ENCODE measurements at places on chromosomes 6 and 20.

DNA sequence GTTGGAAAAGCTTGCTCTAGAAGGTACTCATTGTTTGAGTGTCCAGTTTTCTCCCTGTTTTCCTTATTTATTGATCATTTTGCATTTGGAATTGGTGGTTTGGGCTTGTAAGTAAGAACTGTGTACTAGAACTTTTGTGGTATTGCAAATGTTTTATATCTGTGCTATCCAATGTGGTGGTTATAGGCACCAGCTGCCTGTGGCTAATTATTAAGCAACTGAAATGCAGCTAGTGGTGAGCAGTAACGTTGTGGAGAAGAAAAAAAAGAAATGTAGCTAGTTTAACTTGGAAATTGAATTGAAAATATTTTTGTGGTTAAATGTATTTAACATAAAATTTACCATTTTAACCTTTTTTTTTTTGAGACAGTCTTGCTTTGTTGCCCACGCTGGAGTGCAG is 50.7 kb upstream of the MAPK13 start:
- DNase-seq, result no peak

GRCh38 chr6:138107752-138108592 is 753 bp upstream of the PERP start:
- DNase-seq, result peak; percentile 47

DNA sequence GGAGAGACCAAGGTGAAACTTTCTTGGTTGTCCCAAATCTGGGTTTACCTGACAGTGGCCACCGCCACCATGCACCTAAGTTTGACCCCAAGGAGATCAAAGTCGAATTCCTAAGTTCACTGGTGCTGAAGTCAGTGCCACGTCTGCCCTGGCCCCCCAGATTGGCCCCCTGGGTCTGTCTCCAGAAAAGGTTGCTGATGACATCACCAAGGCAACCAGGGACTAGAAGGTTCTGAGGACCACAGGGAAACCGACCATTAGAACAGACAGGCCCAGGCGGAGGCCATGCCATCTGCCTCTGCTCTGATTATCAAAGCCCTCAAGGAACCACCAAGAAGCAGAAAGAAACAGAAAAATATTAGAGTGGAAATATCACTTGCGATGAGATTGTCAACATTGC is 91.2 kb downstream of the DLL1 start:
- DNase-seq, result peak; percentile 2

- DNase-seq, result no peak
These were observed 1.2 kb downstream of the SERPINB6 start for GRCh38 chr6:2970034-2970685.

DNA sequence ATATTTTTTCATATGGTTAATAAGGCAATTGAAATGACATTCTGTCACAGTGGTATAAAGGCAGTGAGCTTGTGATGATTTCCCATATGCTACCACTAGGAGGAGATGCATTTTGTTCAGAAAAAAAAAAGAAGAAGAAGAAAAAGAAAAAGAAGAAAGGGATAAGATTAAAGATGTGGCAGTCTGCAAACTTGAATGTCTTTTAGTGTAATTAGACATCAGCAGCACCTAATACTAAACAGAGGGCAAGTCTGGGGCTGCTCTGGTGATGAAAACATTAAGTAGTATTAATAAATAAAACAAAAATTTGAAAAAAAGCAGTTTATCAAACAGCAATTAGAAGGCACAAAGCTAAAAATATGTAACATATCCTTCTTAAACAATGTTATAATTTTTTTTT is 95.4 kb upstream of the DEFB112 start:
- DNase-seq, result no peak

DNA sequence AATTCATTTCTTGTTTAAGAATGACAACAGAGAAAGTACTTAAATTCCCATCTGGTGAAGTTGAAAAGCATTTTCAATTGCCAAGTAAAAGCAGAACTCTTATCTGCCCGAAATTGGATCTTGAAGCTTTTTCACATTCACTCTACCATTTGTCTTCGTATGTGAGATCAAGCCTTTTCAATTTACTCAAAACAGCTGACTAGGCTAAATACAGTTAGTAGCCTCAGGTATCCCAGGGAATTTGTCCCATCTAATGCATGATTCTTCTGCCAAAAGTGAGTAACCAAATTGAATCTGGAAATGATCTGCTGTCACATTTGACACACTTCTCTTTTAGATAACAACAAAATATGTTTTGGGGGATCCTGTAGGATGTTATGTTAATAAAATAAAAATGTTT is 596.8 kb upstream of the HS3ST5 start:
- no peak for DNase-seq

- DNase-seq, result no peak
These were observed 582.4 kb downstream of the PHF3 start for GRCh38 chr6:64217721-64218620.

All from breast epithelium (tissue), 4 donors.